Natural killer cell (primary cell): ENCODE measurements at places on chromosomes 5 and 9.

- no peak overlapping the region for H3K27ac ChIP-seq
- no peaks in the 10 kb centered on the region for H3K27me3 ChIP-seq
Observed at GRCh38 chr5:1051366-1051720, 42.7 kb downstream of the NKD2 start.

DNA sequence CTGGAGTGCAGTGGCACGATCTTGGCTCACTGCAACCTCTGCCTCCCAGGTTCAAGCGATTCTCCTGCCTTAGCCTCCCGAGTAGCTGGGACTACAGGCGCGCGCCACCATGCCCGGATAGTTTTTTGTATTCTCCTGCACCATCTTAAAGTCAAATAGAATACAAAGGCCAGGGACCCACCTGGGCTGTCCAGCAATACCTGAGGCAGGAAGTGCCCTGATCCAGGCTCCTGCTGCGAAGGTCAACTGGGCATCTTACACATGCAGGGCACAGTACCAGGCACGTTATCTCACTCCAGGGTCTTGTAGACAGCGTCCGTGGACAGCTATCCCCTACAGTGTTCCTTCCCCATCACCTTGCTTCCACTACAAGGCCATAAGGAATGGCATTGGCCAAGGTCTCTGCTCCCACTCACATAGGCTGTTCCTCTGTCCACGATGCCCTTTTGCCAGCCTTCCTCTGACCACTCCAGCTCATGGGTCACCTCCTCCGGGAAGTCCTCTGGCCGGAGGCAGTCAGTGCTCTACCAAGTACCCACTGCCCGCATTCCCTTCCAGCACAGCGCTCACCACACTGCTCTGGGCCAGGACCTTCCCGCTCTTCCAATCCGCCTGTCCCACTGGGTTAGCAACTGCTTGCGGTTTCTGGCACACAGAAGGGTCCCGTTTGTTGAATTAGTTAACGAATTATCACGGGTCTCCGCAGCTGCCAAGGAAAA is 978 bp downstream of the P4HA2 start:
- no peak overlapping the region for H3K27ac ChIP-seq
- no peak overlapping the region for H3K4me3 ChIP-seq
- no peak for DNase-seq
- peaks cover 7% of the 10 kb centered on the region for H3K27me3 ChIP-seq
- no peaks in the 10 kb centered on the region for H3K36me3 ChIP-seq

- H3K4me1 ChIP-seq, result peaks cover 29% of the 10 kb centered on the region
- no peaks in the 10 kb centered on the region for H3K27me3 ChIP-seq
- peaks cover 3% of the 10 kb centered on the region for H3K36me3 ChIP-seq
- H3K4me3 ChIP-seq, result no peak overlapping the region
Observed at GRCh38 chr5:151773951-151774350, 2.2 kb downstream of the G3BP1 start.

GRCh38 chr9:84755380-84755779 is 85.9 kb downstream of the NTRK2 start:
- no peak for DNase-seq
- H3K4me1 ChIP-seq, result no peaks in the 10 kb centered on the region
- no peaks in the 10 kb centered on the region for H3K27me3 ChIP-seq
- H3K27ac ChIP-seq, result no peak overlapping the region
- no peaks in the 10 kb centered on the region for H3K36me3 ChIP-seq
- no peak overlapping the region for H3K4me3 ChIP-seq

GRCh38 chr9:27527702-27528075 is 1.9 kb downstream of the MOB3B start:
- no peaks in the 10 kb centered on the region for H3K36me3 ChIP-seq
- DNase-seq, result no peak
- peak overlapping the region; percentile 62 for H3K4me3 ChIP-seq
- H3K27me3 ChIP-seq, result peaks cover 8% of the 10 kb centered on the region

DNA sequence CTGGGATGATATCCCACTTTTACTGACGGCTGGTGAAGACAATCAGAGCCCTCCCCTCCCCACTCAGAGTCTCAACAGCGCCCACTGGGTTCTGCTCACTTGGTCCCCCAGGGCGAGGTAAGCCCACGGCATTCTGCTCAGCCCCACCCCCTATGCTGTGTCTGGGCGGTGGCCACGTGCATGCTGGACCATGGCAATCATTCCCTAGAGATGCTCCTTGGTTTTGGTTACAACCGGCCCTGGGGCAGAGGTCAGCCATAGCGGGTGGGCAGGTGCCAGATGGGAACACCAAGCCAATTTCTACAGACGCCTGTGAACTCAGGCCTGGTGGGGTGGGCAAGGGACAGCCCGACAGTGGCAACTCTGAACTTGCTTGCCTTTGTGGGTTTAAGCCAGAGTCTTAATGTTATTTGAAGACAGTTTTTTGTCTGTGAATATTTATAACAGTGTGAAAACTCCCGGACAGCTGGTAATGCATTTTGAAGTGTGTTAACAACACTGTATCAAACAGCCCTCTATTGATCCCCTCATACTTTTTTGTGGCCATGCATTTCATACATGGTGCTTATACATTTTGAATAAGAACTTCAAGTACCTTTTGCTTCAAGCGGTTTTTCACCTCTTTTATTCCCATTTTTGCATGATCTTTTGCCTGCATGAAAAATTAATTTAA is 94.2 kb downstream of the CRB2 start:
- H3K27ac ChIP-seq, result no peak overlapping the region
- no peaks in the 10 kb centered on the region for H3K4me1 ChIP-seq
- H3K27me3 ChIP-seq, result no peaks in the 10 kb centered on the region
- no peak overlapping the region for H3K4me3 ChIP-seq

- H3K27ac ChIP-seq, result no peak overlapping the region
- no peak for DNase-seq
- H3K4me1 ChIP-seq, result peaks cover 13% of the 10 kb centered on the region
- no peaks in the 10 kb centered on the region for H3K27me3 ChIP-seq
Observed at GRCh38 chr9:130122456-130122855, 49.7 kb upstream of the NCS1 start.

DNA sequence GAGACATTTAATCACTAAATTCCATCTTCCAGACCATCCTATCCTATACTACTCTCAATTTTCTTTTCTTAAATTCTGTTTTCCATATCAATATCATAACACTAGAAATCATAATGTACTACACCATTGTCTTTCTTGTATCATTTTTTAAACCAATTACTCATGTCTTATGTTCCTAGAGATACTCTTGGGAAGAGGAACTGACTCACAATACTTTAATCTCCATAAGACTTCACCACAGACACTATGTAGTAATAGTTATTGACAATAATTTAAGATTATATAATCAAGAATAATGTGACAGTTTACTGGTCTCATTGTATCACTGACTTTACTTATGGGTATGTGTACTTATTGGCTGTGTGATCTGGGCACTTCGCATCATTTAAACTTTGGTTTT is 43.8 kb downstream of the PCDHGC5 start:
- no peak overlapping the region for H3K4me3 ChIP-seq
- peaks cover 77% of the 10 kb centered on the region for H3K36me3 ChIP-seq
- no peak overlapping the region for H3K27ac ChIP-seq

DNA sequence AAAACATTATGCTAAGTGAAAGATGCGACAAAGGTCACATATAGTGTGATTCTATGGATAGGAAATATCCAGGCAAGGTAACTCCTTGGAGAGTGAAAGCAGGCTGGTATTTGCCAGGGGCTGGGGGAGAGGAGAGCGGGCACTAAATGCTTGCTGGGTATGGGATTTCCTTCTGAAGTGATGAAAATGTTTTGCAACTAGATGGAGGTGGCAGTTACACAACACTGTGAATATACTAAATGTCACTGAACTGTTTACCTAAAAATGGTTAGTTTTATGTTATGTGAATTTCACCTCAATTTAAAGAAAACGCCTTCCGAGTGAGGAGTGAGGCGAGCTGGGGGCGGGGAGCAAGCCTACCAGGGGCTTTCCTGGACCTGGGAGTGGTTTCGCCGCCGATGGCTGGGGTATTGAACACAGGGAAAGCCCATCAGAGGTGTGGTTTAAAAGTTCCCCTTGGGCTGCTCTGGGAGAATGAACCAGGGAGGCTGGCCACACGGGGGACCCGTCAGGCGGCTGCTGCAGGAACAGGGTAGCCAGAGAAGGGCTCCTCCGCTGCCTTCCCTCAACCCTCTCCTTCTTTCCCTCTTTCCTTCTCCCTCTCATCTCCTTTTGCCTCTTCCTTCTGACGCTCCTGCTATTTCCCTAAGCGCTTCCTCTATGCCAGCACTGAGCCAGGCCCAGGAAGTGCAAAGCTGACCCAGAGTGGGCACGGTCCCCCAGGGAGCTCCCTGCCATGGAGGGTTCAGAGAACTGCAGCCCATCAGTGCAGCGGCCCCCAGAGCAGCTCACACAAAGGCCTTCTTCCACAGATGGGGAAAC is 4.9 kb downstream of the AKNA start:
- peak; percentile 76 for DNase-seq
- H3K4me3 ChIP-seq, result peak overlapping the region; percentile 34
- peak overlapping the region; percentile 100 for H3K27ac ChIP-seq
- peaks cover 49% of the 10 kb centered on the region for H3K36me3 ChIP-seq

DNA sequence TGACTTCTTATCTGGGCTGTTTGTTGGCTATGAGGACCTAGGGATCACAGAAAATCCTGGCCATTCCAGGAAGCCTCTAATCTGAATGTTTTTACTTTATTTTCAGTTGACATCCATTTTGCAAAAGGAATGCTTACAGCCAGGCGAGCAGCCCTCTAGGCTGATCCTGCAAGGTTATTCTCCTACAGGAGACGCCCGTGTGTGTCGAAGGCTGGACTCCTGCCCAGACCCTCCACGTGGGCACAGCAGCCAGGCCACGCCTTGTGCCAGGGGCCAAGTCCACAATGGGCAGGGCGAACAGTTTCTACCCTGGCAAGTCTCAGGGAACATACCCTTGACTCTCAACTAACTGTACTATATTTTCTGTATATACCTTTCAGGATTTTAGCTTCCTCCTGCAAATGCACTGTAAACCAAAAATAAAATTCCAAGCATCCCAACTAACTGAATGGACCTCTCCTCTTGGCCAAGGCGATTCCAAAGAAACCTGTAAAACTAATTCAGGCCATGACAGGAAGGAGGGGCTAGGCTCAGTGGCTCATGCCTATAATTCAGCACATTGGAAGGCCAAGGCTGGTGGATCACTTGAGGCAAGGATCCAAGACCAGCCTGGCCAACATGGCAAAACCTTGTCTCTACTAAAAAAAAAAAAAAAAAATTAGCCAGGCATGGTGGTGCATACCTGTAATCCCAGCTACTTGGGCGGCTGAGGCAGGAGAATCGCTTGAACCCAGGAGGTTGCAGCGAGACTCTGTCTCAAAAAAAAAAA is 5.7 kb downstream of the CMBL start:
- no peaks in the 10 kb centered on the region for H3K4me1 ChIP-seq
- no peak overlapping the region for H3K4me3 ChIP-seq
- no peaks in the 10 kb centered on the region for H3K27me3 ChIP-seq
- no peak overlapping the region for H3K27ac ChIP-seq

DNA sequence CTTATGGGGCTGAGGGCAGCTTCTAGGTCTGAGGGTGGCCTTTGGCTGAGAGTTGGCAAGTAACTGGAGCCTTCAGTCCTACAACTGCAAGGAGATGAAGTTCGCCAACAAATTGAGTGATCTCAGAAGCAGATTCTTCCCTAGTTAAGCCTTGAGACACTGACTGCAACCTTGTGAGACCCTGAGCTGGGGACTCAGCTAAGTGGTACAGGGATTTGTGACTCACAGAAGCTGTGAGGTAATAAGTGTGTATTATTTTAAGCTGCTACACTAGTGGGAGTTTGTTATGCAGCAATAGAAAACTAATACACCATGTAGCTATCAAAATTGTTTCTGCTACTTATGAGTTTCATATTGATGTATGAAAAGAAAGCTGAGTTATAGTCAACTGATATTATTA is 279.2 kb downstream of the PIK3R1 start:
- no peaks in the 10 kb centered on the region for H3K27me3 ChIP-seq
- no peaks in the 10 kb centered on the region for H3K36me3 ChIP-seq
- DNase-seq, result no peak
- no peak overlapping the region for H3K27ac ChIP-seq

- no peak for DNase-seq
- no peaks in the 10 kb centered on the region for H3K36me3 ChIP-seq
Observed at GRCh38 chr9:129725795-129726251, 27.0 kb downstream of the PTGES start.

GRCh38 chr9:4386819-4387218 is 87.0 kb upstream of the GLIS3 start:
- no peak for DNase-seq
- no peaks in the 10 kb centered on the region for H3K36me3 ChIP-seq
- H3K27ac ChIP-seq, result no peak overlapping the region
- no peaks in the 10 kb centered on the region for H3K27me3 ChIP-seq
- no peaks in the 10 kb centered on the region for H3K4me1 ChIP-seq

DNA sequence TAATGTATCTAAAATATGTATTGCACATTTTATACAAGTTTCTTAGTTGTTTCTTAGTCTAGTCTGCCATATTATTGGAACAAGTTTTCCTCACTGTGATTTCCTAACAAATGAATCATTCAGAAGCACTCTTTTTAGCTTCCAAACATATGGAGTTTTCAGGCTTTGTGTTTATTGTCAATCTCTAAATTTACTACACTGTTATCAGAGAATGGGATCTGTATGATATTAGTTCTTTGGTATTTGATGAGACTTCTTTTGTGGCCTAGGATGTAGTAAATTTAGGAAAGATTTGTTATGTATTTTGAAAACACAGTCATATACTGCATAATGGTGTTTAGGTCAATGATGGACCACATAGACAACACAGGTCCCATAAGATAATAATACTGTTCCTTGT is 25.7 kb downstream of the SREK1IP1 start:
- no peaks in the 10 kb centered on the region for H3K27me3 ChIP-seq
- no peaks in the 10 kb centered on the region for H3K4me1 ChIP-seq

DNA sequence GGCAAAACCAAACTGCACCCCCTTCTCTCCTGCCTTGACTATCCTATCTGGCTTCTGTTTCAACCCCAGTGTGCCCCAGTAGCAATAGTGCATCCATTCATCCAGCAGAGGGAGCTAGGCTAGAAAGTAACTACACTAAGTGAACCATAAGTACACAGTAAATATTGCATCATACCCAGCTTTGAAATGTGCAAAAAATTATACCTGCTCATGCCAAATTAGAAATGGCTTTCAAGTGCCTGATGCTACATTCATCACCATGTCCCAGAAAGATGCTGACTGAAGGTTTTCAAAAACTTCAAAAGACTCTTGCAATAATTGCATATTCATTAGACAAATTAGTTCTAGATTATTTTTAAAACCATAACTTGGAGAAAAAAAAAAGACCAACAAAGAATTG is 153.5 kb downstream of the PRELID2 start:
- H3K36me3 ChIP-seq, result no peaks in the 10 kb centered on the region
- H3K27me3 ChIP-seq, result no peaks in the 10 kb centered on the region
- H3K27ac ChIP-seq, result no peak overlapping the region
- H3K4me3 ChIP-seq, result no peak overlapping the region
